ENCODE measurements at places on chromosomes 3 and 15. TPM values are rescaled to one million over a fixed set of nuclear protein-coding genes. Genes with fewer than 3 reads are reported as not detected.

DNA sequence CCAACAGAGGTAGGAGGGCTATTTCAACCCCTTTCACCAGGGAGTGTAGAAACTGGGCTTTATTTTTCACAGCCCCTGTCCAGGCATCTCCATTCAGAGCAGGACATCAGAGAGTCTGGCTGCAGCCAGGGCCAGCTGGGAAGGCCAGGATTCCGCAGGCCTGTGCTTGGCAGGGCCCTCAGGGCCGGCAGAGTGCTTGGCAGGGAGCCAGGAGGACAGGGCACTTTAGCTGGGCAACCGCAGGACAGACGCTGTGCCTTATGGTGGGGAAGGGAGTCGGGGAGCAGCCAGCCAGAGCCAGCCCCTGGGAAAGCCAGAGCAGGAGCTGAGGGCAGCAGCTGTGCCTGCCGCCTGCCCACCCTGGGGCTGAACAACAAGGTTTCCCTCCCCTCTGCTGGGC is 34.5 kb upstream of the IQCF6 start:
- no peak overlapping the region for H3K4me3 ChIP-seq
- H3K4me1 ChIP-seq: peaks cover 8% of the 10 kb centered on the region
- H3K36me3 ChIP-seq: no peaks in the 10 kb centered on the region
- H3K27me3 ChIP-seq: peaks cover 16% of the 10 kb centered on the region
- H3K27ac ChIP-seq: no peak overlapping the region
- DNase-seq: no peak

Gene AMT
- 5.2 TPM for total RNA-seq

- no peak overlapping the region for H3K4me3 ChIP-seq
- peaks cover 18% of the 10 kb centered on the region for H3K27me3 ChIP-seq
- no peaks in the 10 kb centered on the region for H3K36me3 ChIP-seq
- H3K4me1 ChIP-seq: peaks cover 9% of the 10 kb centered on the region
- no peak overlapping the region for H3K27ac ChIP-seq
Observed at GRCh38 chr3:184716622-184717398, 4.9 kb upstream of the MAGEF1 start.

GRCh38 chr3:53238886-53239285 is 16.9 kb downstream of the TKT start:
- no peaks in the 10 kb centered on the region for H3K27me3 ChIP-seq
- DNase-seq: no peak
- no peak overlapping the region for H3K27ac ChIP-seq
- peaks cover 39% of the 10 kb centered on the region for H3K36me3 ChIP-seq
- H3K4me3 ChIP-seq: no peak overlapping the region
- H3K4me1 ChIP-seq: peaks cover 31% of the 10 kb centered on the region

DNA sequence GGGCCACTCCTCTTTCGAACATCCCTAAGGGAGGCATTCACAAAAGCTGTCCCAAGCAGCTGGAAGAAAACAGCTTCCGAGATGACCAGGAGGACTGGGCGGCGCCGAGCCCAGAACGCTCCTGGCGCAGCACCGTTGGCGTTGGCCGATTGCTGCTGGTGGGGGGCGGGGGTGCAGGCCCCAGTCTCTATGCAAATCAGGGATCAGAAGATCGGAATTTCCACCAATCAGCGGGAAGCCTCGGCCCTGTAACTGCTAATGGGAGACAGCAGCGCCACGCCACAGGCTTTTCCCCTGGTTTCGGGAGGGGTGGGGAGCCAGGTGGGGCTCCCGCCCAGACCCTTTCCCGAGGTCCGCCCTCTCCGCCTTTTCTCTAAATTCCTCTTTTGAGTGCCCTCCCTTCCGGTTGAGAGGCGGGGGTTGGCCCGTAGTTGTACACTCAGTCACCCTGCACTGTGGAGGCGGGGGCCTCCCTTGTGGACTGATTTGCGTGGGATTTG is 27.0 kb downstream of the HMCES start:
- no peak for DNase-seq
- H3K27ac ChIP-seq: no peak overlapping the region
- H3K4me3 ChIP-seq: no peak overlapping the region
- H3K27me3 ChIP-seq: no peaks in the 10 kb centered on the region
- peaks cover 29% of the 10 kb centered on the region for H3K4me1 ChIP-seq

GRCh38 chr3:183061391-183062172 is 37.7 kb downstream of the MCCC1 start:
- H3K4me3 ChIP-seq: no peak overlapping the region
- no peak for DNase-seq
- H3K27ac ChIP-seq: no peak overlapping the region
- H3K27me3 ChIP-seq: no peaks in the 10 kb centered on the region
- H3K36me3 ChIP-seq: peaks cover 16% of the 10 kb centered on the region
- no peaks in the 10 kb centered on the region for H3K4me1 ChIP-seq

Gene SLC6A1
- not detected for total RNA-seq

Gene OIP5
- total RNA-seq: 15.4 TPM

Gene SLC22A13
- 0.28 TPM for total RNA-seq

Gene GRK7
- total RNA-seq: not detected

Gene CHRD
- not detected for total RNA-seq

GRCh38 chr3:125048282-125048681 is 7.5 kb downstream of the HEG1 start:
- no peak for DNase-seq
- H3K27me3 ChIP-seq: peaks cover 12% of the 10 kb centered on the region
- peaks cover 34% of the 10 kb centered on the region for H3K4me1 ChIP-seq
- H3K27ac ChIP-seq: no peak overlapping the region

Gene PRR23E
- not detected for total RNA-seq

Gene LEKR1
- total RNA-seq: 1.6 TPM

Gene CCDC54
- total RNA-seq: not detected

Gene APOD
- not detected for total RNA-seq

GRCh38 chr15:72482275-72482674 is 8.1 kb downstream of the ARIH1 start:
- peaks cover 42% of the 10 kb centered on the region for H3K36me3 ChIP-seq
- no peak overlapping the region for H3K27ac ChIP-seq
- H3K4me3 ChIP-seq: no peak overlapping the region
- H3K4me1 ChIP-seq: peaks cover 29% of the 10 kb centered on the region
- no peaks in the 10 kb centered on the region for H3K27me3 ChIP-seq
- DNase-seq: no peak

Gene REC114
- not detected for total RNA-seq

GRCh38 chr3:37387462-37387861 is 213.1 kb upstream of the LRRFIP2 start:
- no peaks in the 10 kb centered on the region for H3K4me1 ChIP-seq
- H3K27me3 ChIP-seq: no peaks in the 10 kb centered on the region
- no peak overlapping the region for H3K4me3 ChIP-seq
- no peak for DNase-seq
- peaks cover 54% of the 10 kb centered on the region for H3K36me3 ChIP-seq

DNA sequence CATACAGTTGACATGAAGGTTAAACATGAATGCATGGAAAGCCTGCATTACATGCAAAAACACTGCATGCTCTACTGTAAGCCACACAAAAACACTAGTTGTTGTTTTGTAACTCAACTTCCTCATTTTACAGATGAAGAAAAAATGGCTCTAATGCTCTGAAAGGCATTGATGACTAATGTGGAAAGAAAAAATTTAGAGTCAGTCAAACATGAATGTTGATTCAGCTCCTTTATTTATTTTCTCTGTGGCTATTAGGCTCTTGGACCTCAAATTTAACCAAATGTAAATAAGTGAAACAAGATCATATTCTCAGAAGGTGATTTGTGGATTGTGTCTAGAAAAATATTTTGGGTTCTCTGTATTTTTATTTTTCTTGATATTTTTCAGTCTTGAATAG is 336.7 kb upstream of the ZNF717 start:
- H3K27me3 ChIP-seq: no peaks in the 10 kb centered on the region
- no peak for DNase-seq
- H3K36me3 ChIP-seq: no peaks in the 10 kb centered on the region
- H3K27ac ChIP-seq: no peak overlapping the region
- no peaks in the 10 kb centered on the region for H3K4me1 ChIP-seq

Gene SERPINI2
- not detected for total RNA-seq

DNA sequence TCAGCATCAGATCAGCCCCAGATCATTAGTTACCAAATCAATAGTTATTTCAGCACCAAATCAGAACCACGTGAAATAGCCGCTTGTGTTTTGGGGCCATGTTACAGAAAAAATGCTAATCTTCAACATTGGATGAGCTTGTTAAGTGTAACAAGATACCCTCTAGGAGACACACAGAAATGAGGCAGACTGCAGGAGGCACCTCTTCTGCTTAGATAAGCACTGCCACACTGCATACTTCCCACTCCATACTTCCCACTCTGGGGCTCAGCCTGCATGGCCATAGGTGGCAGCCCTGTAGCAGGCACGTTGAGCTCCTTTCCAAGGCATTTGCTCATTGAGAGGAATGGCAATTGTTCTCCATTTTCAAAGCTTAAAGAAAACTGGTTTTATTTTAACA is 73.3 kb downstream of the CHCHD6 start:
- H3K4me1 ChIP-seq: no peaks in the 10 kb centered on the region
- H3K36me3 ChIP-seq: peaks cover 2% of the 10 kb centered on the region
- H3K27me3 ChIP-seq: no peaks in the 10 kb centered on the region

DNA sequence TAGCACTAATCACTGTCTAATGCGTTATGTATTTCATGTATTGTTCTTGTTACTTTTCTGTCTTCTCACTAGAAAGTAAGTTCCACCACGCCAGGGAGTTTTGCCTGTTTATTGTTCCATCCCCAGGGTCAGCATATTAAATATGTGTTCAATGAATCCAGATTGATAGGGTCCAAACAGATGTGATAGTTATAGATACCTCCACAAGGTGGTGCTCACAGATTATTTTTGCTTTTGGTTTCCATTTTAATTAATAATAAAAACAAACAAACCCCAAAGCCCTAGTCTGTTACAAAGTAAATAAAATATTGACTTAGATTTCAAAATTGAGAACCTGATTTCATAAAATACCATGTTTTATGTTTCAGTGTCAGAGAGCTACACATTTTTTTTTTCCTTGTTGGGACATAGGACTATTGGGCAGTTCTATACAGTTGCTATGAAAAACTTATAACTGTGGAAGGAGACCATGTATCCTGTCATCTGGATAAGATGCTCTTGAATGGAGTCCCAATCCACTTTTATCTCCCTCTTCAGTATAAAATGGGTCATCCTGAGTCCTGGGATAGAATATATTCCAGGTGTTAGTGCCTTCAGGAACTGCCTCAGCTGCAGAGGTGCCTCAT is 12.4 kb downstream of the OTOL1 start:
- no peak for DNase-seq
- no peaks in the 10 kb centered on the region for H3K36me3 ChIP-seq
- no peak overlapping the region for H3K27ac ChIP-seq
- no peaks in the 10 kb centered on the region for H3K27me3 ChIP-seq
- H3K4me1 ChIP-seq: no peaks in the 10 kb centered on the region

- H3K27ac ChIP-seq: no peak overlapping the region
- H3K4me1 ChIP-seq: peaks cover 9% of the 10 kb centered on the region
- peaks cover 11% of the 10 kb centered on the region for H3K27me3 ChIP-seq
- DNase-seq: no peak
- no peak overlapping the region for H3K4me3 ChIP-seq
Observed at GRCh38 chr15:94162939-94163338, 68.4 kb upstream of the MCTP2 start.

Gene SYNM
- 5.5 TPM for total RNA-seq

- H3K27me3 ChIP-seq: no peaks in the 10 kb centered on the region
- DNase-seq: no peak
- H3K4me1 ChIP-seq: no peaks in the 10 kb centered on the region
- H3K27ac ChIP-seq: no peak overlapping the region
Observed at GRCh38 chr3:84223512-84223911, 735.3 kb upstream of the CADM2 start.

Gene ASB14
- total RNA-seq: not detected

Gene MEGF11
- total RNA-seq: not detected

DNA sequence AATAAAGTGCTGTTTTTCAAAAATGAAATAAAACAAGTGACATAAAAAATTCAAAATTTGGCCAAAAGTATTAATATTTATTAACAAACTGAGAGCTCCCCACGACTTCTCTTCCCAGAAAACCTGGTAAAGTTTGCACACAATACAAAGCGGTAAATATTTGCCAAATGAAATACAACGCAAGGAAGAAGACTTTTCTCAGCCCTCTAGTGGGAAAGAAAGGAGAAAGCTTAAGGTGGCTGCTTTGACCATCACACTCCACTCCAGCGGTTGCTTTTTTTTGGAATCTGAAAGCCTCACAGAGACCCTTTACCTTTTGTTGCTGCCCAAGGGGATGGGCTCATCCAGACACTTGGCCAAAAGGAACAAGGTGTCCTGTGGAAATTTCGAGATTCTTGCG is 1.1 kb upstream of the GK5 start:
- DNase-seq: no peak
- H3K27me3 ChIP-seq: no peaks in the 10 kb centered on the region
- H3K36me3 ChIP-seq: peaks cover 2% of the 10 kb centered on the region
- H3K27ac ChIP-seq: no peak overlapping the region
- H3K4me3 ChIP-seq: peak overlapping the region; percentile 56

DNA sequence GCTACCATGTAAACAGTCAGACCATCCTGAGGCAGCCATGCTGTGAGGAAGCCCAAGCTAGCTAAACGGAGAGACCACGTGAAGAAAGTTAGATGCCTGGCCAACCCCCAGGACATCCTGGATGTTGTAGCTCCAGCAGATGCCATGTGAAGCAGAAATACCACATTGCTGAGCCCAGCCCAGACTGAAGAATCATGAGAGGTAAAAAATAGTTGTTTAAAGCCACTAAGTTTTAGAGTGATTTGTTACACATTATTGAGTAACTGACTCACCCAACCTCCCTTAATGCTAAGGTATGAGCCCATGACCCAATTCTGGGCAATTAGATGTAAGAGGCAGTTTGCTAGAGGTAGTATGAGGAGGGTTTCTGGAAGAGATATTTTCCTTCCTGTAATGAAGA is 200.5 kb downstream of the THRB start:
- no peak overlapping the region for H3K27ac ChIP-seq
- no peaks in the 10 kb centered on the region for H3K36me3 ChIP-seq
- no peak for DNase-seq
- no peak overlapping the region for H3K4me3 ChIP-seq
- no peaks in the 10 kb centered on the region for H3K27me3 ChIP-seq
- H3K4me1 ChIP-seq: no peaks in the 10 kb centered on the region

Gene RASGRP1
- 208 TPM for total RNA-seq

GRCh38 chr3:139252719-139253118 is 91.1 kb upstream of the MRPS22 start:
- no peaks in the 10 kb centered on the region for H3K4me1 ChIP-seq
- peaks cover 17% of the 10 kb centered on the region for H3K27me3 ChIP-seq
- no peak overlapping the region for H3K27ac ChIP-seq
- DNase-seq: no peak

GRCh38 chr3:196969660-196970546 is 1.3 kb upstream of the PIGZ start:
- peaks cover 12% of the 10 kb centered on the region for H3K36me3 ChIP-seq
- peak overlapping the region; percentile 58 for H3K4me3 ChIP-seq
- DNase-seq: peak; percentile 73
- peak overlapping the region; percentile 49 for H3K27ac ChIP-seq

Gene CAMP
- not detected for total RNA-seq

GRCh38 chr15:73918784-73919183 is 7.5 kb upstream of the LOXL1 start:
- H3K36me3 ChIP-seq: peaks cover 62% of the 10 kb centered on the region
- H3K4me1 ChIP-seq: peaks cover 68% of the 10 kb centered on the region

DNA sequence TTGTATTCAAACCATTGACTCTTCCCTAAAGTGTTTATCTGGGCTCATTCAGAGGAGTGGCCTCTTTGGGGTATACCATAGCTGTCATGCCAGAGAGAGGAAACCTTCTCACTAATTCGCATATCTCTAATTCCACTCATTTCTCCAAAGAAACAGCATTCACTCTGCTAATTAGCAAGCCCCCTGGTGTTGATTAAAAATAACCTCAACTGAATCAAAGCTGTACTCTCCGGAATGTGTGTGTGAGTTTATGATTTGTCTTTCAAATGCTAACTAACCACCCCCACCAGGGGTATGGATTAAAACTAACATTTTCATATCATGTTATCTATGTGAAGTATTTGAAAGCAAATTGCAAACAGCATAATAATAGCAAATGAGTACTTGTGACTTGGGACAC is 45.5 kb downstream of the PAQR5 start:
- H3K4me1 ChIP-seq: peaks cover under 1% of the 10 kb centered on the region
- H3K27me3 ChIP-seq: peaks cover 9% of the 10 kb centered on the region
- no peaks in the 10 kb centered on the region for H3K36me3 ChIP-seq
- H3K4me3 ChIP-seq: no peak overlapping the region

Gene RCN2
- 24.9 TPM for total RNA-seq

Data from activated CD4-positive, alpha-beta memory T cell treated with anti-CD3 and anti-CD28 coated beads, Interleukin-2, amount 10 ng/mL, durations not matched to agents 7 days and 5 days (primary cell).